Stimulated activated CD4-positive, alpha-beta T cell treated with anti-CD3 and anti-CD28 coated beads, Interleukin-1b, Interleukin-23, amount 100 ng/mL, for 24 hours (primary cell): ENCODE measurements at places on chromosomes 2 and 18.

GRCh38 chr2:217079165-217079564 is 219.3 kb upstream of the TNP1 start:
- DNase-seq = no peak

GRCh38 chr2:75596784-75597183 is 36.0 kb upstream of the EVA1A start:
- DNase-seq = no peak

GRCh38 chr2:7625392-7626138 is 708.4 kb downstream of the RNF144A start:
- no peak for DNase-seq

GRCh38 chr18:58055890-58056558 is 12.0 kb downstream of the NEDD4L start:
- no peak for DNase-seq

GRCh38 chr2:127552336-127552735 is 16.9 kb downstream of the MYO7B start:
- DNase-seq = no peak

DNA sequence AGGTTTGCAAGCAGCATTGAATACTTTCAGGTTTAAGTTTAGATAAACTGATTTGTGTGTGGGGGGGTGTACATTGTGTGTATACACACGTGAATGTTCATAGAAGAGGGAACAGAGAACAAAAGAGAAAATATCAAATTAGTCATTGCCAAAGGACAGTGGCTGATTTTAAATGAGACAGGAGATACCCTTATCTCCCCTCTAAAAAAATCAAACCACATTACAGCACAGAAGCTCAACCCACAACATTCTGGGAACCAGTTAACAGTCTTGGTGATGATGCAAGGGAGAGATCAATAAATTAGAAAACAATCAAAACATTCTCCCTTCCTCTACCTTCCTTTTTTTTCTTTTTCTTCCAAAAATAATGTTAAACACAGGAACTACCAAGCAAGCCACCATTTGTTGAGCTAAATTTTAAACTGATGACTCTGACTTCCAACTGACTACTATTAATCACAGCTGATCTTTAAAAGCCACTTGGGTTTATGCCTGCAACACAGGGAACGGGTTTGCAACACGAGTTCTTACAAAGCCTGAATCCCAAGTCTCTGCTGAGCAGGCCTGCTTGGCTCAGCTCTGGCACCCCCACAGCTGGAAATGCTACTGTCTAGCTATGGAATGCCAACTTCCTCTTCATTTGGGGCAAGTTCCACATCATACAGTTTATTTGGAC is 119.2 kb upstream of the ACVR1C start:
- no peak for DNase-seq
